Keratinocyte (primary cell): ENCODE measurements at places on chromosomes 1 and 21.

GRCh38 chr1:243798726-243799125 lies 51.3 kb downstream of the AKT3 start:
- H3K27me3 ChIP-seq, result no peaks in the 10 kb centered on the region
- no peak overlapping the region for H3K27ac ChIP-seq
- peak; percentile 46 for DNase-seq
- no peaks in the 10 kb centered on the region for H3K36me3 ChIP-seq
- H3K4me1 ChIP-seq, result peaks cover 8% of the 10 kb centered on the region

DNA sequence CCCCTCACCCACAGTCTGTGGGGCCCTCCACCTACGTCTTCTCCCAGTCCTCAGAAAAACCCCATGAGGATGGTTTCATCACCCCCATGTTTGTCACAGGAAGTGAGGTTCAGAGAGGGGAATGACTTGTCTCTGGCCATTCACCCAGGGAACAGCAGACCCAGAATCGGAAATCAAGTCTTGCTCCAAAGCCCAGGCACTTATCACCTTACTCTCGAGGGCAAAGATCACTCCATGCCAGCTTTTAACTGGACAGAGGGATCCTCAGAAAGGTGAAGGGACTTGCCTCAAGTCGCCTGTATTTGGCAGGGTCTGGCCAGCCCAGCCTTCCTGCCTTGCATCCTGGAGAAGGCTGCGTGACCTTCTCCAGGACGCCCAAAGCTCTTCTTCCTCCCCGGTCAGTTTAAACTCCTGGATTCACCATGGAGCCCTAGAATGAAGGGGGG lies 57.9 kb upstream of the SSBP3 start:
- H3K27me3 ChIP-seq, result no peaks in the 10 kb centered on the region
- no peak overlapping the region for H3K4me3 ChIP-seq
- H3K27ac ChIP-seq, result no peak overlapping the region

DNA sequence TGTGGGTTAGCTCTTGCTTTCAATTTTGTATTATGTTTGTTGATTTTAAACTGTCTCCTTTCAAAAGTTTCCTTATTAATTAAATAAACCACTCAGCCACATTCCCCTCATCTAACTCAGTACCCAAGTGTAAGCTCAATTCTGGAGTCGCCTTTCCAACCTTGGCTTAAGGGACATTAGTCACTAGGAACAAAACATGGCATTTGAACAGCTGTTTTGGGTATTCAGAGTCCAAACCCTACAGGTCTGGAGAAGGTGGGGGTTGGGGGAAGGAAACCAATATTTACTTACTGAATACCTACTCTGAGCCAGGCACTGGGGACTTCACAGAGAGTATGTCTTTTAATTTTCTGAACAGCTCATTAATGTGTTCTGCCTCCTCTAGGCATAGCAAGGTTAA lies 117.2 kb upstream of the JUN start:
- no peaks in the 10 kb centered on the region for H3K36me3 ChIP-seq
- peaks cover 18% of the 10 kb centered on the region for H3K4me1 ChIP-seq
- no peak for DNase-seq
- H3K4me3 ChIP-seq, result no peak overlapping the region

GRCh38 chr1:33306653-33307493 lies 14.0 kb downstream of the A3GALT2 start:
- H3K4me1 ChIP-seq, result no peaks in the 10 kb centered on the region
- no peaks in the 10 kb centered on the region for H3K36me3 ChIP-seq
- H3K4me3 ChIP-seq, result no peak overlapping the region
- H3K27me3 ChIP-seq, result peaks cover 13% of the 10 kb centered on the region
- no peak overlapping the region for H3K27ac ChIP-seq
- DNase-seq, result no peak

DNA sequence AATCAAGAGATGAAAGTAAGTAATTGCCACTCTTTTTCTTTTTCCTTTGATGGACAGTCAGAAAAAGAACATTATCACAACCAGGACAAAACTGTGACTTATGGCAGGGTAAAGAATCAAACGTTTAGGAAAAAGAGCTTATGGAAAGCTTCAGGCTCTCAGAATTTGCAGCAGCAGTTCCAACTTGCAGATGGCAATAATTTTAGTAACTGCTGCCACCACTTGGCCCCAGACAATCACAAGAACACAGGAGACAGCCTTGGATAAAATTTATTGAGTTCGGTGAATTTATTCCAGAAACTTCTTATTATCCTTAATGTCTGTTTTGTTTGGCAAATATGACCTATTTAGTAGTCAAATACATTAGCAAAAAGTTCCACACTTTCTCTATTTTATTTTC lies 804.4 kb downstream of the BRINP3 start:
- no peaks in the 10 kb centered on the region for H3K27me3 ChIP-seq
- DNase-seq, result no peak
- no peak overlapping the region for H3K4me3 ChIP-seq
- no peaks in the 10 kb centered on the region for H3K36me3 ChIP-seq

- DNase-seq, result no peak
- H3K4me3 ChIP-seq, result no peak overlapping the region
- no peaks in the 10 kb centered on the region for H3K36me3 ChIP-seq
- H3K27ac ChIP-seq, result no peak overlapping the region
- H3K4me1 ChIP-seq, result no peaks in the 10 kb centered on the region
Observed at GRCh38 chr1:209996348-209996747, 58.3 kb downstream of the SYT14 start.

DNA sequence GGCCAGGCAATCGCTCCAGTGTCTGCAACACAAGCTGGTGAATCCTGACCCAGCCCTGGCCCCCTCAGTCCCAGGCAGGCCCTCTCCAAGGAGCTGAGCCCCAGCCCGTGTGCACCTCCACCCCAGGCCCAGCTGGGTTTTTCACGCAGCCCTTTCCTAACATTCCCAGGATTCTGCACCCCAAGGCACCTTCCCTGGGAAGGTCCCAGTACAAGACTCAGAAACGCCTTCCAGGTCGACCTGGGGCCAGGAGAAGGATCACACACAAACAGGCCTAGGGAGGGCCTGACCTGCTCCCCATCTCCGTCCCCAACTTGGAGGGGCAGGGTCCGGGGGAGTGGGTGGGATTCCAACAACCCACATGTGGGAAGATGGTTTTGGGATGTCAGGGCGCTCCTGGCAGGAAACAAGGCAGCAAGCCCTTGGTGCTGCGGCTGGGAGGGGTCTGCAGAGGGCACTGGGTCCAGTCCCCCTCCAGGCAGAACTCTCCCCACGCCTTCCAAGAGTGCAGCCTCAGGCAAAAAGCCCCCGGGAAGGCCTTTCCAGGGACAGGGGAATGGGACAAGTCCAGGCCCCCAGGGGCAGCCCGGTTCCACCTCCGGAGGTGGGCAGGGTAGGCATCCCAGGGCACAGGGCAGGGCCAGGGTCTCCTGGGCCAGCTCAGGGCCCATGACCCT lies 58.3 kb downstream of the KCNAB2 start:
- DNase-seq, result no peak
- peaks cover 30% of the 10 kb centered on the region for H3K27me3 ChIP-seq
- no peaks in the 10 kb centered on the region for H3K36me3 ChIP-seq

DNA sequence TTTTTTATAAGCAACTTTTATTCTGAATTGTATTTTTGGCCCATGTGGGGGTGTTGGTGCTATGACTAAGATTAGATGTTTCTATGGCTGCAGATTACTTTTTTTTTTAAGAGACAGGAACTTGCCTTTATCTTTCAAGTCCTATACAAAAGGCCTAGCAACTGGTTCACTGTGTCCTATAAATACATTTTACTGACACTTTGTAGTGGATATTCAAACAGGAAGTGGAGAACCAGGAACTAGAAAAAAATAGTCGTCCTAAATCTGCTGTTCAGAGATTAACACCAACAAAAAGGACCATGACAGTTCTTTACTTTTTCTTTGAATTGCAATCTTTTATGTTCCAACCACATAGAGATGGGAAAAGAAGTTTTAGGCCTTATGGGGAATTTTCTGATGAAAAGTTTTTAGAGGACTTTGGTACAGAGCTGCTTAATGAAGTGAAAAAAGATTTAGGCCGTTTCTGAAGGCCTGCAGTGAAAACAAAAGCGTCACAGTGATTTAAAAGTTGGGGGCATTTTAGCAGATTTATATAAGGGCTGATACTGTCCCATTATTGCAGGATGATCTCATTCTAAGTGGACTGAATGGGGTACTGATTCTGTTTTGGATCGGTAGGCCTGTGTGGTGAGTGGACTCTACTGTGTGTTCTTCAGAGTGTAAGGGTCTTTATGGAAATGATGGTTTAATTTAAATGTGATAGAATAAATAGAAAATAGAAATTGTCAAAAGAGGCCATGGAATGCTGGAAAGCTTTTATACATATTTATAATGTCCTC lies 136.4 kb upstream of the DEPDC1 start:
- H3K4me3 ChIP-seq, result no peak overlapping the region
- H3K36me3 ChIP-seq, result no peaks in the 10 kb centered on the region
- H3K4me1 ChIP-seq, result no peaks in the 10 kb centered on the region
- H3K27ac ChIP-seq, result no peak overlapping the region
- H3K27me3 ChIP-seq, result no peaks in the 10 kb centered on the region
- no peak for DNase-seq

- peaks cover 4% of the 10 kb centered on the region for H3K27me3 ChIP-seq
- no peak overlapping the region for H3K4me3 ChIP-seq
- H3K27ac ChIP-seq, result no peak overlapping the region
- DNase-seq, result no peak
Observed at GRCh38 chr1:81270051-81270450, 530.7 kb upstream of the ADGRL2 start.

GRCh38 chr1:155272466-155273342 lies 600 bp downstream of the CLK2 start:
- H3K4me3 ChIP-seq, result peak overlapping the region; percentile 86
- H3K27me3 ChIP-seq, result no peaks in the 10 kb centered on the region
- peaks cover 15% of the 10 kb centered on the region for H3K4me1 ChIP-seq

GRCh38 chr1:107690491-107690890 lies 274.5 kb downstream of the VAV3 start:
- DNase-seq, result no peak
- peak overlapping the region; percentile 13 for H3K27ac ChIP-seq

DNA sequence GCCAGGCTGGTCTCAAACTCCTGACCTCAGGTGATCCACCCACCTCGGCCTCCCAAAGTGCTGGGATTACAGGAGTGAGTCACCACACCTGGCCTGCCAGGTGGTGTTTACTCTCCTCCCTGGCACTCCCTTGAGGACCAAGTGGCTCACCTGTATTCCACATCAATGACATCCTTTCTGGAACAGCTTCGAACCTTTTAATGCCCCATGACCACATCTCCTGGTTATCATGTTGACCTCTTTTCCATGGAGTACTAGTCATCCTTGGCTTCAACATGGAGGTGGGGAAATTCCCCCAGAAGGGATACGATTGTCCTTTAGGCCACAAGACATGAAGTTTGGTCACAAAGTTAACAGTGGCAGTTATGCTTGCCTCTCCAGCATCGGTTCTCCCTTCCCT lies 66.9 kb downstream of the CDC7 start:
- DNase-seq, result no peak
- no peak overlapping the region for H3K27ac ChIP-seq
- no peaks in the 10 kb centered on the region for H3K27me3 ChIP-seq
- H3K36me3 ChIP-seq, result no peaks in the 10 kb centered on the region
- H3K4me1 ChIP-seq, result peaks cover 28% of the 10 kb centered on the region

- H3K27ac ChIP-seq, result no peak overlapping the region
- no peaks in the 10 kb centered on the region for H3K27me3 ChIP-seq
- H3K36me3 ChIP-seq, result peaks cover 7% of the 10 kb centered on the region
- DNase-seq, result no peak
Observed at GRCh38 chr1:1168451-1169411, 4.9 kb upstream of the TTLL10 start.

GRCh38 chr21:45113543-45113942 lies 39.2 kb downstream of the ADARB1 start:
- H3K27ac ChIP-seq, result no peak overlapping the region
- no peak overlapping the region for H3K4me3 ChIP-seq
- no peak for DNase-seq
- no peaks in the 10 kb centered on the region for H3K36me3 ChIP-seq
- H3K4me1 ChIP-seq, result peaks cover 6% of the 10 kb centered on the region

DNA sequence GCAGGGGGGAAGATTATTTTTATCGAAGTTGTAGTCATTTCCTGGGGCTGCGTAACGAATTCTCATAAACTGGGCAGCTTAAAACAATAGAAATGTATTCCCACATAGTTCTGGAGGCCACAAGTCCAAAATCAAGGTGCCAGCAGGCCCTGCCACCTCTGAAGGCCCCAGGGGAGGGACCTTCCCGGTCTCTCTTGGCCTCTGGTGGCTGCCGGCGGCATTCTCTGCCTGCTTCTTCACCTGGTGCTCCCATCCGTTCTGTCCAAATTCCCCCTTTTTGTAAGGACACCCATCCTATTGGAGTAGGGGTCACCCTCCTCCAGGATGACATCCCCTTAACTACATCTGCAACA lies 92.8 kb downstream of the PDE9A start:
- H3K4me1 ChIP-seq, result no peaks in the 10 kb centered on the region
- peaks cover 16% of the 10 kb centered on the region for H3K27me3 ChIP-seq
- no peak overlapping the region for H3K27ac ChIP-seq

DNA sequence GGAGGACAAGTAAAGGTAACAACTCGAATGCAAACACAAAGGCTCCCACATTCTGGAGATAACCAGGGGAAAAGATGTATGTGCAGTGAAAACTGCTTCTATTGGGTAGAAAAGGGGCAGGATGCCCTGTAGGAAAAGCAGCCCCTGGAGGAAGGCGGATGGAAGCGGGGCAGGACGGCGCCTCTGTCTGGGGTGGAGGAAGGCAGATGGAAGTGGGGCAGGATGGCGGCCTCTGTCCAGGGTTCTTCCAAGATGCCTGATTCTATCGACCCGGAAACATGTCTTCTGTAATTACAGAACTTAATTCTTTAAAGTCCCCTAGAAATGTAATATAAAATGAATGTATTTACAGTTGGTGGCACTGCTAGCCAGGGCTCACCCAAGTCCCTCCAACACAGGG lies 24.0 kb upstream of the LRRC47 start:
- H3K27ac ChIP-seq, result no peak overlapping the region
- peaks cover 18% of the 10 kb centered on the region for H3K36me3 ChIP-seq
- no peak overlapping the region for H3K4me3 ChIP-seq

GRCh38 chr1:42767510-42768000 lies 506 bp downstream of the C1orf50 start:
- H3K27ac ChIP-seq, result peak overlapping the region; percentile 38
- H3K4me1 ChIP-seq, result peaks cover 12% of the 10 kb centered on the region
- no peaks in the 10 kb centered on the region for H3K27me3 ChIP-seq

GRCh38 chr1:168210312-168210711 lies 15.5 kb upstream of the SFT2D2 start:
- no peaks in the 10 kb centered on the region for H3K36me3 ChIP-seq
- H3K4me1 ChIP-seq, result no peaks in the 10 kb centered on the region
- no peak overlapping the region for H3K27ac ChIP-seq

- peaks cover 4% of the 10 kb centered on the region for H3K4me1 ChIP-seq
- no peaks in the 10 kb centered on the region for H3K36me3 ChIP-seq
- DNase-seq, result no peak
- H3K4me3 ChIP-seq, result no peak overlapping the region
Observed at GRCh38 chr1:41226815-41227434, 15.2 kb downstream of the SCMH1 start.
